ENCODE measurements at places on chromosomes 11 and 22. TPM values are rescaled to one million over a fixed set of nuclear protein-coding genes. Genes with fewer than 3 reads are reported as not detected.

- H3K4me1 ChIP-seq = peaks cover 45% of the 10 kb centered on the region
- DNase-seq = peak; percentile 60
- peak overlapping the region; percentile 17 for H3K4me3 ChIP-seq
- peak overlapping the region; percentile 91 for H3K27ac ChIP-seq
Observed at GRCh38 chr11:122843281-122844141, 5.2 kb downstream of the CRTAM start.

DNA sequence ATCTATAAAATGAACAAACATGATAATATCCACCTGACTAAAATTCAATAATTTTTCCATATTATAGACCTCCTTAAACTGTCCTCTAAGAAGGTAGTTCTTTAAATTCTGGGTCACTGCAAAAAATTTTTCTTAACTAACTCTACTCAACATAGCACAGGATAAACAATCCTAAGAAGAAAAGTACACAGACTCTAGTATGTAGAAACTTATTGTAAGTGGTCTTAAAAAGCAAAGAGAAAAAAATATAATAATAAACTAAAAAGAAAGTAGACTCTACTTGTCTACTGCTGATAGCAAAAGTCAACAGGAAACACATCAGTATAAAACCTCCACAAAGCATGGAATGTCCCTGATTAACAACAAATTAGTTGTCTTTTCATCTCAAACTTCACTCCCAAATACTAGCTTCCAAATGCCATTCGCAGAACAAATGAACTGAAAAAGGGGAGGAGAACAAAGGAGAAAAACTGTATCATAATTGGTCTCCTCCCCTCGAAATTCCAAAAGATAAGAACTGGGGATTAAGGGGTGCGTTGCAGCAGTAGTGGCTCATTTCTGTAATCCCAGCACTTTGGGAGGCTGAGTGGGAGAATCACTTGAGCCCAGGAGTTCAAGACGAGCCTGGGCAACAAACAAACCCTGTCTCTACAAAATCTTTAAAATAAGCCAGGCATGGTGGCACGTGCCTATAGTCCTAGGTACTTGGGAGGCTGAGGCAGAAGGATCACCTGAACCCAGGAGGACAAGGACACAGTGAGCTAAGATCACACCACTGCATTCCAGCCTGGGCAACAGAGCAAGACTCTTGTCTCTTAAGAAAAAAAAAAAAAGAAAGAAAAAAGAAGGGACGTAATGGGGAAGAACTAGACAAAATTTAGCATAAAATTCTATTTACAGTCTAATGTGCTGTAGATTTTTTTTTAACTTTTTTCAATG, 6.5 kb downstream of the FCHSD2 start:
- H3K27ac ChIP-seq = no peak overlapping the region
- H3K36me3 ChIP-seq = no peaks in the 10 kb centered on the region
- H3K4me3 ChIP-seq = no peak overlapping the region

DNA sequence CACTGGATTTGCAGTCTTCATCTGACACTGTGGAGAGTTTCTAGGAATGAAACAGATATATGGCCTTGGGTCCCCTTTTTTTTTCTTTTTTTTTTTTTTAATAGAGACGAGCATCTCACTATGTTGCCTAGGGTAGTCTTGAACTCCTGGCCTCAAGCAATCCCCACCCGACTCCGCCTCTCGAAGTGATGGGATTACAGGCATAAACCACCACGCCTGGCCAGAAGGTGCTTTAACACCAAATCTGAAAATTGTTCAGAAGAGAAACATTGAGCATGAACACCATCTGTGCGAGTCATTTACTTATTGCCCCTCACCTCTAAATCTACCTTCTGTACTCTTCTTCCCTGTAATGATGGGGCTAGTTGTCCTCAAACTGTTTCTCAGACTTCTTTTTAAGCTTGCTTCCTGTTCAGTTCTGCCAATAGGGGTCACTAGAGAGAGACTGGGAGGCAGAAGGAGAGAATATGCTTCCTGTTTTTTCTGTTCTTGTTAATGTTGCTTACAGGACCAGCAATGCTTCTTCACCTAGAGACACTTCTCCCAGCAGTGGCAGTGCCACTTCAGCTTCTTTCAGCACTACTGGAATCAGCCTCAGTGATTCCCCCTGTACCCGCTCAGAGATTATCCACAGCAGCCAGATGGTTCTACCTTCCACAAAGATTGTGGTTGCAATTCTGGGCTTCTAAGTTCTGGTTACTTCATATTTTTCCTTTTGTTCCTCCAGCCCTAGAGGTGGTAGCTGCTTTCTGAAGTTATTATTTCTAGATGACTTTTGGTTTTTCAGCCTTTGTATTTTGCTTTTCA, 20.8 kb upstream of the ZBED5 start:
- no peak for DNase-seq
- no peak overlapping the region for H3K27ac ChIP-seq
- H3K4me1 ChIP-seq = peaks cover 4% of the 10 kb centered on the region
- H3K4me3 ChIP-seq = no peak overlapping the region

- no peak overlapping the region for H3K4me3 ChIP-seq
- H3K27ac ChIP-seq = no peak overlapping the region
- H3K27me3 ChIP-seq = no peaks in the 10 kb centered on the region
- peaks cover 28% of the 10 kb centered on the region for H3K36me3 ChIP-seq
- DNase-seq = no peak
Observed at GRCh38 chr22:45196926-45197605, 33.3 kb downstream of the NUP50 start.

DNA sequence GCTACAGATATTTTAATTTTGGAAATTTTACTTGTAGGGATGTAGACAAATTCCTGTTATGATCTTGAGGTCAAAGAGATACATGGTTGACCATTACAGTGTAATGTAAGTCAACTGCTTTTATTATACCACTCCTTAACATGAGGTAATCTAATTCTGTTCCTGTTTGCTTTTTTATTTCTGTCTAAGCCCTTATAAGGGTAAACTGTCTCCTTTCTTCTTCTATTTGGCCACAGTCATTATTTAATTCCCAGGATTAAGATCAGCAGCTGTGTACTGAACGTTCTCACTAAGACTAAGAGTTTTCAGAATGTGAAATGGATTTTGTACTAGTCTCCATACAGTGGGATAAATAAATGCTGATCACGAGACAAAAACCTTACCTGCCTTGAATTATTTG, 32.8 kb downstream of the C2CD3 start:
- H3K4me3 ChIP-seq = no peak overlapping the region
- no peak overlapping the region for H3K27ac ChIP-seq
- no peaks in the 10 kb centered on the region for H3K27me3 ChIP-seq
- no peak for DNase-seq

OR4D5 gene
- not detected for total RNA-seq

CCDC87 gene
- total RNA-seq = 0.10 TPM

GRCh38 chr11:21656065-21656464, 536.8 kb upstream of the ANO5 start:
- H3K4me3 ChIP-seq = no peak overlapping the region
- no peak for DNase-seq
- no peaks in the 10 kb centered on the region for H3K4me1 ChIP-seq
- H3K27ac ChIP-seq = no peak overlapping the region

GRCh38 chr11:74427384-74427886, 29.2 kb upstream of the PGM2L1 start:
- no peaks in the 10 kb centered on the region for H3K27me3 ChIP-seq
- no peak overlapping the region for H3K4me3 ChIP-seq
- H3K27ac ChIP-seq = no peak overlapping the region
- no peaks in the 10 kb centered on the region for H3K4me1 ChIP-seq

ALDH3B2 gene
- not detected for total RNA-seq

DNA sequence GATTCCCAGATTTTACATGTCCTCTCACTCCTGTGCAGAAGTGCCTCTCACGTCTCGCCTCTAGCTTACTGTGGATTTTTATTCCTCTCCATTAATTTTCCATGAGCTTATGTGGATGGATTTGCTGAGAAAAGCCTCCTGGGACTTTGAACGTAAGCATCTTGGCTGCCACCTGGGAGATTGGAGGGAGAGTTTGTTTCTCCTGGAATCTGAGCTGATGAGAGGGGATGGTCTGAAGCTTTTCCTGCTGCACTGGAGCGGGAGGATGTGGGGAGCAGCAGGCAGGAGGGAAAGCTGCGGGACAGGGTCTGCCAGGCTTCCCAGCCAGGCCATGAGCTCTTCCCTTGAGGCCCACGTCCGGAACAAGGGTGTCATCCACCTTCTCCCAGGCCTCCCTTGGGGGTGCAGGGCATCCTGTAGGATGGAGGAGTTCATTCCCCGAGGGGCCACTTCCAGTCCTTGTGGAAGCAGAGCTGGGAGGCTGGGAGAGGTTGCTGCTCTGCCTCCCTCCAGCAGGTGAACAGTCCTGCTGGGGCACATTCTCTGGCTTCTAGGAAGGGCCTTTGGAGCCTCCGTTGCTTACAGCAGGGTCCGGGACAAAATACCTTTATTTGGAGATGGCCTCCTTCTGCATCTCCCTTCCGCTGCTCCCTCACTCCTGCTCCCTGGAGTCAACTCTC, 3.6 kb upstream of the SHANK2 start:
- no peaks in the 10 kb centered on the region for H3K36me3 ChIP-seq
- H3K4me3 ChIP-seq = no peak overlapping the region
- H3K27ac ChIP-seq = no peak overlapping the region
- DNase-seq = no peak

- no peaks in the 10 kb centered on the region for H3K4me1 ChIP-seq
- H3K27me3 ChIP-seq = peaks cover 10% of the 10 kb centered on the region
- DNase-seq = no peak
- H3K4me3 ChIP-seq = no peak overlapping the region
- no peak overlapping the region for H3K27ac ChIP-seq
- H3K36me3 ChIP-seq = no peaks in the 10 kb centered on the region
Observed at GRCh38 chr11:128955636-128956035, 13.0 kb upstream of the TP53AIP1 start.
